Stimulated activated CD8-positive, alpha-beta memory T cell treated with anti-CD3 and anti-CD28 coated beads, Interleukin-4, amount 100 ng/mL, for 24 hours (primary cell): ENCODE measurements at places on chromosomes 16 and 17.

DNA sequence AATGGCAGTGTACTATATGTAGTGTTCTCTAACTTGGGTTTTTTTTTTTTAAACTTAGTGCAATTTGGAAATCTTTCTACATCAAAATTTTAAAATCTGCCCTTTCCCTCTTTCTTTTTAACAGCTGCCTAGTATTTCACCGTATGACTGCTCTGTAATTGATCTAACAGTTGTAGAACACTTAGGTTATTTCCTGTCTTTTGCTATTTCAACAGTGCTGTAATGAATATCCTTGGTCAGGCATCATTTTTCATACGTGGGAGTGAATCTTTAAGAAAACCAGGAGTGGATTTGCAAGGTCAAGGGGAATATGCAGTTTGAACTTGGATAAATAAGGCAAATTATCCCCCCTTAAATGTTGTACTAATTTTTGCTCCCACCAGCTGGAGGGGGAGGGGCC, 3.8 kb downstream of the NLRC5 start:
- no peak for DNase-seq

- no peak for DNase-seq
Observed at GRCh38 chr16:57566436-57566835, 24.0 kb downstream of the ADGRG5 start.

GRCh38 chr17:44747566-44747965, 11.2 kb upstream of the ADAM11 start:
- no peak for DNase-seq

DNA sequence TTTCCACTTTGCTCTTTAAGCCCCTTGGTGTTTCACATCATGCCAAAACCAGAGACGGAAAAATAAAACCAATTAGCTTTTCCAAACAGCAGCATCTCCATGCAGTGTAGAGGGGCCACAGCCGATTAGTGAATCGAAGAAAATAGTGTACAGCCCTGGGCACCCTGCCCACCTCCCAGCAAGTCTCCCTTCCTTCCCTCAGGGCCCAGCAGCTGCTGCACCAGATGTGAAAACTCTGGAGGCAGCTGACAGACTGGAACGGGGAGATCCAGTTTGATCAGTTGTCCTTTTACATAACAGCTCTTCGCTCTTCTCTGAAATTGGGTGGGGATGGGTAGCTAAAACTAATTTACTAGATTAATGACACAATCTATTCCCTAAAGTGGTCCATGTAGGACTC, 19.3 kb downstream of the TMEM11 start:
- no peak for DNase-seq

DNA sequence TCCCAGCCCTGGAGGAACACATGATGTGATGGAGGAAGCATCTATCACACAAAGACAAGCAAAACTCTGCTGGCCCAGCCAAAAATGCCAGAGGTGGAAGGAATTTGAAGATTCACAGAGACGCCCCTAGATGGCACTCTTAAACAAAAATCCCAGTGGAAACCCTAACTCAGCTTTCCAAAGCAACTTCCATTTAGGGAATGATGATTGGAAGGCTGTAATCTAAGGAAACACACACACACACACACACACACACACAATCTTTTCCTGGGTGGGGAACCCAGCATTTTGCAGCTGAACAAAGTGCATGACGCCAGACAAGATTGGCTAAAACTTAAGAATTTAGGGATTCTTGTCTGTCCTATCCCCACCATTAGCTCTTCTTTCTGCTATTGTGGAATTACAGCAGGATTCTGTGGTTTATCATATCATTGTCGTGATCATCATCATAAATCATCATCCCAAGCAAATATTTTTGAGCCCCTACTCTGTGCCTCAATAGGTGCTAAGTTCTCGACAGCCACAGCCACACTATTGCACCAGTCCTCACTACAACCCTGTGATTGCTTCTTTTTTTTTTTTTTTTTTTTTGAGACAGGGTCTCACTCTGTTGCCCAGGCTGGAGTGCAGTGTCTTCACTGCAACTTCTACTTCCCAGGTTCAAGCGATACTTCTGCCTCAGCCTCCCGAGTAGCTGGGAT, 1.6 kb upstream of the LDAF1 start:
- no peak for DNase-seq

DNA sequence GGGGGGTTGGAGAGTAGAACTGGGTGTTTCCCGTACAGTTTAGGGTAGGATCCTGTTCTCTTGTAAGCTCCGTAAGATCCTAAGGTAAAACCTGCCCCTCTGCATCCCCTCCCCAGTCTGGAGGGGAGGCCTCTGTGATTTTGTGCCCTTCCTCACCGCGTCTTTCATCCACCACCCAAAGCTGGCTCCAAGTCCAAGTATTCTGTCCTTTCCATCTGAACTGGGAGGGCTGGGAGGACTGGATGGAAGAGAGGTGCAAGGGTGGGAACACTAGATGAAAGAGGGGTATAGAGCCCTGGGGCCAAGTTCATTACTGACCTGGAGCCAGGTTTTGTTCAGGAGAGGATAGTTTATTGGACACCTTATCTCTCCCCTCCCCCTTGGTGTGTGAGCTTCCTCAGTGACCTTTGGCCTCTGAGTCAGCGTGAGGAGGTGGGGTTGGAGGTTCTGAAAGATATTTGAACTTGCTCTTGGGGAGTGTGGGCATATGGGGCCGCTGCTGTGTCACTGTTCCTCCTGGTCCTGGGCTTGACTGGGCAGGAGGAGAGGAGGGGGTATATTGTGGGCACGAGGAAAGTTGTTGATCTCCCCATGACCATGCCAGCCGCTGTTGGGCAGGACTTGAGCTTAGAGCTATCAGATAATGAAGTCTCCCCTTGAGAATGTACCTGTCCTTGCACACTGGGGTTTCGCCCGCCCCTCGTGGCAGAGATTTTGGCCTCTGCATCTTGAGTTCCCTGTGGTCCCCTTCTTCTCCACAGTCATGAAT, 1.6 kb downstream of the LASP1 start:
- DNase-seq = peak; percentile 73

- no peak for DNase-seq
Observed at GRCh38 chr17:28124962-28125361, 82.5 kb downstream of the NLK start.

GRCh38 chr17:3011891-3012290, 51.5 kb downstream of the OR1D5 start:
- DNase-seq = no peak

DNA sequence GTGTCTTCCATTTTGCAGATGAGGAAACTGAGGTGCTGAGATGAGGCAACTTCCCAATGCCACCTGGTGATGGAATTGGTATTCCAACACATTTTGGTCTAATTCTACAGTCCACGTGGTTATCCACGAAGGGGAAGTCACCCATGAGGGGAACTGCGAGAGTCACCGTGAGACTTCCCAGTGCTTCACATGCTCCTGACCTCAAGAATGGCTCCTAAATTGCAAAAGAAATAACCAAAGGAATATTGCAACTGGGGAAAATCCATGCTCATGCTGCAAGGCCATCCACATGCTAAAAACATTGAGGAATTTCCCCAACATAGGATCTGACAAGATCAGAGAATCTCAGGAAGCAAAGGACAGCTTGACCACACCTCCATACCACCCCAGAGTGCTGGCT, 153.9 kb downstream of the HS3ST3B1 start:
- no peak for DNase-seq

DNA sequence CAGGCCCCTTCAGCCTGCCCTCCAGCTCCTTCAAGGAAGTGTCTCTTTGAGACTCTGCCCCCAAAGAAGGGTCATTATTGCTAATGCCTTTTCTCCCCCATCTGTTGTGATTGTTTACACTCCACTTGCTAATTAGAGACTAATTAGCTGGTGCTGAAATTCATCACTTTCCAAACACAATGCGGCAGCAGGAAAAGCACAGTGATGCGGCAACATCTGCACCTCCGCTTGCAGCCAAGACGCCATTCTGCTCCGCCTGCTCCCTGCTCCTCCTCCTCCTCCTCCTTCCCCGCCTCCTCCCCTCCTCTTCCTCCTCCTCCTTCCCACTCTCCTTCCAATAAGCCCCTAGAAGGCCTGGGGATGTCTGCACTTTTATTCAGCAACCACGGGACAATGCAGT, 110.5 kb downstream of the SDK2 start:
- no peak for DNase-seq

GRCh38 chr17:7655541-7655840, 4.8 kb downstream of the ATP1B2 start:
- DNase-seq = no peak

DNA sequence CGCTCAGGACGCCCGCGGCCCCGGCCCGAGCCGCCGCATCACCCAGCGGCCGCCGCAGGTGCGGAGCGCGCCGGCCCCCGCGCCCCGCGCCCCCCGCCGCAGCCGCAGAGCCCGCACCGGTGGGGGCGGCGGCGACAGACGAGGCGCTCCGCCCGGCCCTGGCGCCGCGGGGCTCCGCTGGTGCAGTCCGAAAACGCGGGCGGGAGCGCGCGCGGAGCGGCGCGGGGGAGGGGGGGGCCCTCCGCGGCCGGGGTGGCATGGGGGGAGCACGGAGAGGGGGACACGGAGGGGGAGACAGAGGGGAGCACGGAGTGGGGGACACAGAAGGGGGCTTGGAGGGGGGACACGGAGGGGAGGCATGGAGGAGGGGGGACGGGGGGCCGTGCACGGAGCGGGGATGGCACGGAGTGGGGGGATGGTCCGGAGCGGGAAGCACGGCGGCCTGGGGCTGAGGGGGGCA, at the start of gene AATK:
TSS of gene AATK (minus strand) at position 189 of the 460 bp plus-strand sequence. CDS start 229 bp downstream, outside the sequence.
- no peak for DNase-seq

DNA sequence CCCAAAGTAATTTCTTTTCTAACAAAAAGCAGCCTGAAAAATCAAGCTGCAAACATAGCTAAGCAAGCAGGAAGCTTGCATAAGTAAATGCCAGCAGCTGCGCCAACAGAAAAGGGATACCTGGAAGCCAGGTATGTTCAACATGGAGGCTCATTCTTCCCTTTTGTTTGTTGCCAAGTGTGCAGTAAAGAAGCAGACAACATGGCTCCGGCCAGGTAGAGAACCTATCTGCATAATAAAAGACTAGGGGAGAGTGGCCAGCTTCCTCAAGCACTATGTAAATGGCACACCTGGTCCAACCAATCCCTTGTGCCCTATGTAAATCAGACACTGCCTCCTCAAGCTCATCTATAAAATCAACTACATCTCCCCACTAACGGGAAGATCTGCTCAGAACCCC, 1407.0 kb downstream of the CDH11 start:
- DNase-seq = no peak

DNA sequence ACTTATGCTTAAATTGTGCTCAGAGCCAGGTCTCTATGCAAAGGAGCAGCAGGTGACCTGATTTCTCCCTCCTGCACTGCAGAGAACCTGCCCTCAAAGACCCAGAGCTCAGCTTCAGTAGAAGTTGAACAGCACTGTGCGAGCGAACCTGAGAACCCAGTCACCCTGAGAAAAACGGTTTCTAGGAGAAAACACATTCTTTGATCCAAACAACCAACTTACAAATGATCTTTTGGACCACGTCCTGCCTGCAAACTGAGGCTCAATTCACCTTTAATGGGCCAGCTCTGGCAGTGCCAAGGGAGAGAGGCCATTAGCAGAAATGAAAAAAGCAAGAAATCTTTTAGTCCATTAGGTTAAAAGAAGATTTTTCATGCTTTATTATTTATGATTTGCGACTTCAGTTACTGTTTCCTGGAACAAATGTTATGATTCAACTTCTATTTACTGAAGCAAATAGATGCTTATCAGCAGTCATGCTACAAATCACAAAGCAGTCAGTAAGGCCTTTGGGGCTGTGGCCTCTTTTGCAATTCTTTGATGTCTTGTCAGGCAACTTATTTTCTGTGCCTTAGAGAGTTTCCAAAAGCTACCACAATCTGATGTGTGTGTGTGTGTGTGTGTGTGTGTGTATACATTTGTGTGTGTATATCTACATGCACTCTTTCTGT, 65.7 kb upstream of the LRRC37A3 start:
- DNase-seq = no peak

GRCh38 chr17:17186051-17186450, 20.1 kb downstream of the PLD6 start:
- DNase-seq = peak; percentile 53
